ENCODE measurements at places on chromosomes 11 and 22.

GRCh38 chr11:75313513-75314272 is 37.8 kb downstream of the ARRB1 start:
- DNase-seq = no peak

- no peak for DNase-seq
These were observed 5.2 kb downstream of the TP53AIP1 start for GRCh38 chr11:128937480-128937879.

- DNase-seq = peak; percentile 80
These were observed at the start of gene DENND5A for GRCh38 chr11:9265211-9266131. DENND5A (minus strand) TSS chr11:9265350; CDS start chr11:9265069, 281 bp downstream.

- no peak for DNase-seq
These were observed 67.5 kb downstream of the C11orf58 start for GRCh38 chr11:16805938-16806337.

- DNase-seq = no peak
These were observed 17.8 kb downstream of the FRMD8 start for GRCh38 chr11:65404210-65404609.

DNA sequence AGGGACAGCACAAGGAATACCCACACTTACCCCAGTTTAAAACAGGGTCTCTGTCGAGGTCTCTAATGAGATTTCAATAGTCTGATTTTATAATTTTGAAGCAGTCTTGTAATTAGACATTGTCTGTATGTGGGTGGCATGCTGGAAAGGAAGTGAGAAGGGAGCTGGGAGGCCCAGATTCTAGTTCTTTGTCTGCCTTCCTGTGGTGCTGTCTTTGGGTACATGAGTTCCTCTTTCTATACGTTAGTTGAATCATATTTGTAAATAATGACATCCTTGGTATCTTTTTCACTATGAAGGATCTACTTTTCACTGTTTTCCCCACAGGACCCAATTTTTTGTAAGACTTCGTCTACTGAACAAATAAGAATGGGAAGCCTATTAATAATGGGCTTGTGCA is 42.0 kb upstream of the TENM4 start:
- no peak for DNase-seq

GRCh38 chr11:73566977-73567755 is 30.7 kb downstream of the FAM168A start:
- no peak for DNase-seq

DNA sequence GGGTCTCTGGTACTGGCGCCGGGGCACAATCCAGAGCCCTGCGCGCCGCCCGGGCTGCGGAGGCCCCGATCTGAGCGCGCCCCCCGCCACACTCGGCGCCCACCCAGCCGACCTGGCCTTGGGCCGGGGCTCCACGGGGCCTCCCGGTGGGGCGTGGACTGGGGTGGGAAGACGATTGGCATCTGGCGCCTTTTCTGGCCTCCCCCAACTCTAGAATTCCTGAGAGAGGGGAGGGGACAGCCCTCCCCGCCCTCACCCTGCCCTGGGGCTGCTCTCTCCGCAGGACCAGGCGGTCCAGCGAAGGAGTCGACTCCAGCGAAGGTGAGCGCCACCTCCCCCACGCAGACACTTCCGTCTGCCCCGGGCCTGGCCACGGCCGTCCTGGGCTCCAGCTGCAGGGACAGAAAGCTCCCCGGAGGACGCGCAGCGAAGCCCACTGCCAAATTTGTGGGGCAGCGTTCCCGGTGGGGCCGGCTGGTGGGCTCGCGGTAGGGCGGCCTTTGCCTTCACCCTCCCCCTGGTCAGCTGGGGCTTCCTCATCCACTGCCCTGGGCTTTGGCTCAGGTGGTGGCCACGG is 593 bp downstream of the SSH3 start:
- DNase-seq = no peak

DNA sequence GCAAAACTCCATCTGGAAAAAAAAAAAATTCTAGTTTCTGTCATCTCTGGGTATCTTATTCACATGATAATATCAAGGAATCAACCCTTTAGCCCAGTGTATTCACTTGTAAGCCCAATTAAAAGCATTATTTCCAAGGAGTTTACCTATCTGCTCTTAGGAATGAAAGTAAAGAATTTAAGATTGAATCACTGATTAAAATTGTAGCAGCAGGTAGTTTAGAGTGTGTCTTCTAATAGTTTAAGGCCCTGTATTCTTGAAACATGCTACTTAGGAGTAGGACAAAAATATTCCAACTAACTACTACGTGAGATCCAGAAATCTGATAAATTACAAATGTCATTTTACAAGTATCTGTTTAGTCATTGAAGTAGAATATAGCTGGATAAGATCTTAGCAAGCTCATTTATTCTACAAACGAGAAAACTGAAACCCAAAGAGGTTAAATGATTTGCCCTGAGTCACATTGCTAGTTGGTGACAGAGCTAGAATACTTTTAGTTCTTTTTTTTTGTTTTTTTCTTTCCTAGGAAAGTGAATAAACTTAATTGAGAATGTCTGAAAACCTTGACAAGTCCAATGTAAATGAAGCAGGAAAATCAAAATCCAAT is 4.0 kb downstream of the TCP11L1 start:
- DNase-seq = no peak

DNA sequence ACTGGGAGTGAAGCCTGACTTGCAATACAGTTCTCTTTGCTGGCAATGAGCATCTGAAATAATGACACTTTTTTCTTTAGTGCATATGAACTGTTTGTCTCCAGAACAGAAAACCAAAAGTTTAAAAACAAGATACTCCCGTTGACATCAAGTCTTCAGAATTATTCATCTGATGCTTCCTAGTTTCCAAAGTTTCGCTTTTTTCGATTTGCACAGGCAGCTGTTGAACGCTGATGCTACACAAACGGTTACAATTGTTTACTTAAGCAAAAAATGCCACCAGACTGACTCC is 612 bp upstream of the BIRC2 start:
- DNase-seq = no peak

DNA sequence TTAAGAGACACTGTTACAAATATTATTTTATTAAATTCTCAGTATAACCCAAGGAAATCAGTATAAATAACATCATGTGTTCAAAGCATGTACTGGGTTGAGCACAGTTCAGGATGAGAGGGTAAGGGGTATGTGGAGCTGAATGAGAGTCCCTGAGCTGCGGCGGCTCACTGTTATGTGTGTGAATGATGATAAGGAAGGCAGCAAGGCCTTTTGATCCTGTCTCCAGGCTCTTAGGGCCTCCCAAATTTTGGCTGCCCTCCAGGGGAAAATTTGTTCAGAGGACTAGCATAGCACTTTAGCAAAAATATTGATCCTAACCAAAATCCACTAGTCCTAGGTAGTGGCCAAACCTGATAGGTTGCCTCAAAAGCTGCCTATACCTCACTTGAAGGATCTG is 86.1 kb upstream of the SPON1 start:
- no peak for DNase-seq

- no peak for DNase-seq
These were observed 31.8 kb downstream of the ETS1 start for GRCh38 chr11:128555606-128556005.

GRCh38 chr11:41996533-41996932 is 537.1 kb upstream of the LRRC4C start:
- no peak for DNase-seq

DNA sequence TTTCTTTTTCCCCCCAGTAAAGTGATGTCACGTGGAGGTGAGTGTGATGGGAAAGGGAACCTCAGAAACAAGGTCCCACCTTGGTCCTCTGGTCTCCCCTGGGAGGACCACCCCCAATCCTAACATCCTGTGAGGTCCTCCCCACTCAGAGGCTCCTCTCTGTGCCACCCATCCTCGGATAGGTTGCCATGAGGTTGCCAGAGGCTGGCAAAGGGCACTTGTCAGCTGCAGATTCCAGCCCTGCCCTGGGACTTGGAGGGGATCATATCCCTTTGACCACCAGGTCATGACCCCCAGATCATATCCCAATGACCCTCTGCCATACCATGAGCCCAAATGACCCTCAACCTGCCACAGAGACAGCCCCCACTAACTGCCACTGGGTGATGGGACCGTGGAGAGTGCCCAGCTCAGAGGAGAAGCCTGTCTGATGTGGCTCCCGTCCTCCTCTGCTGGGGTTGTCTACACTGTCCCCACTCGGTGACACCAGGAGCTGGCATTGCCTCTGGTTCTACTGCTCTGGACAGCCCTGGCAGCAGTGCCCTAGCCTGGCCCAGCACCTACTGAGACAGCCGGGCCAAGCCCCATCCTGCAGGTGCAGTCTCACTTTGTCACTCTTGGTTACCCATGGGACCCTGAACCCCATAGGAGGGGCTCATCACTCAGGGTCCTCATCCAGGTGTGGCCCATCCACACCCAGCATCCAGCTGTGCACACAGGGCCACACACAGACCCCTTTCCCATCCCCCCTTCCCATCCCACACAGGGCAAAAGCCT is 90.2 kb upstream of the KCNQ1OT1 start:
- DNase-seq = no peak

- DNase-seq = no peak
These were observed 21.2 kb downstream of the SLC5A12 start for GRCh38 chr11:26700574-26701235.

DNA sequence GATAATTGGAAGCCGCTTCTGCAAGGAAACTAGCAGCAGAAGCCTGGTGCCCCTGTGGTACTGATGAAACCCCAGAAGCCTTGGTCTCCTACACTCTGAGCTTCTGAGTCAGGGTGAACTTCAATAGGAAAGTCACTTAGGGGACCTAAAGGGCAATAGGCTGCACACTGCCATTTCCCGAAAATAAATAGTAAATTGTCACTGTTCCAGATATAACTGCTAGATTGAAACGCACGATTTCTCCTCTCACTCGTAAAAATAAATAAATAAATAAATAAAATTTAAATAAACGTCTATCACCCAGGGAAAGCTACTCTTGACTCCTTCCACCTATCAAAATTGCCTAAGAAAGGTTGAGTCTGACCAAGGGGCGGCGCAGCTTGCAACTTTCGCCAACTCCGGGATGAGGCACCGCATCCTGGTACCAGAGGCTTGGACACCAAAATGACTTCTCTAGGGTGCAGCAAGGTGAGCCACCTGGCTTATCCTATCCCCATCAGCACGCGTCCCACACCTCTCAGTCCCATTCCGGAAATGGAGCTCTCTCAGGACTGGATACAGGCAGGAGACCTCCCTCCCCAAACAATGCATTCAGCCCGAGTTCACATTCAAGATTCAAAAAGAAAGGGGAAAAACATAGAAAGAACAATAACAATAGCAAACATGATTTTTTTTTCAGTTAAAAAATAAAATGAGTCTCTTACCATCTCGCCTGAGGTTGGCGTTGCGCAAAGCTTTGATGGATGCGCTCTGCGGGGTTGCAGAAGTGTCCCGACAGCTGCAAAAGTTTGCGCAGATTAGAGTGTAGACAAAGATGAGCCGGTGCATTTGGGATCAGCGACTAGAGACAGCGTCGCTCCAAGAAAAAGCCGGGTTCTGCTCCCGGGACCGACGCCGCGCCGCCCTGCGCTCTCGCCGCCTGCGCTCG is 583 bp downstream of the PDGFD start:
- no peak for DNase-seq

- DNase-seq = no peak
These were observed 238.9 kb downstream of the BLID start for GRCh38 chr11:121877152-121877551.

DNA sequence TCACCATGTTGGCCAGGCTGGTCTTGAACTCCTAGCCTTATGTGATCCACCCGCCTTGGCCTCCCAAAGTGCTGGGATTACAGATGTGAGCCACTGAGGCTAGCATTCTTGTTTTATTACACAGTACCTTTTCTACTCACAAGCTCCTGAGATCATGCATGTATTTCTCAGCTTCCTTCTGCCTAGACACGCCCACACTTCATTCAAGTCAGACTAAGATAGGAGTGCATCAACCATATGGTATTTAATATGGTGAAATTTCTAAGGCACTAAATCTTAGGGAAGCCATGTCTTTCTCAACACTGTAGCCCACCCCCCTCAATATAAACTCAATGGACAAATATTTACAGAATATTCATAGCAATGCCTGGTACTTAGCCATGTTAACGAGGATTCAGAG is 62.1 kb downstream of the SLC25A17 start:
- DNase-seq = no peak

DNA sequence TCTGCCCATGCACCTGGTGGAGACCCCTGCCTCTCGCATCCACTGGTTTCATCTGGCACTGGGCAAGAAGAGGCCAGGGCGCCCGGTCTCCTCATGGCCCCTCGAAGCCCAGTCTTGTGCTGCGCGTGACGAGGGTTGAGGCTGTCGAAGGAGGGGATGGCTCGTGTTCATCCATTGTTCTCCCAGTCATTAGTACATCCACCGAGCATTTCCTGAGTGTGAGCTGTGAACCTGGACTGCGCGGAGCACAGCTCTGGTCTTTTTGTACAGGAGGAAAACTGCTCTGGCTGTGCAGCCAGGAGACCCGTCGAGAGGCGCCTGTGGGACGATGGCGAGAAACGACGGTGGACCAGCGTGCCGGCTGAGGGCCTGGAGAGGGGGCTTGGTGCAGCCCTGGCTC is 6.8 kb downstream of the CACNA1I start:
- DNase-seq = no peak

GRCh38 chr11:84056653-84057376 is 770.6 kb upstream of the CCDC90B start:
- DNase-seq = no peak

DNA sequence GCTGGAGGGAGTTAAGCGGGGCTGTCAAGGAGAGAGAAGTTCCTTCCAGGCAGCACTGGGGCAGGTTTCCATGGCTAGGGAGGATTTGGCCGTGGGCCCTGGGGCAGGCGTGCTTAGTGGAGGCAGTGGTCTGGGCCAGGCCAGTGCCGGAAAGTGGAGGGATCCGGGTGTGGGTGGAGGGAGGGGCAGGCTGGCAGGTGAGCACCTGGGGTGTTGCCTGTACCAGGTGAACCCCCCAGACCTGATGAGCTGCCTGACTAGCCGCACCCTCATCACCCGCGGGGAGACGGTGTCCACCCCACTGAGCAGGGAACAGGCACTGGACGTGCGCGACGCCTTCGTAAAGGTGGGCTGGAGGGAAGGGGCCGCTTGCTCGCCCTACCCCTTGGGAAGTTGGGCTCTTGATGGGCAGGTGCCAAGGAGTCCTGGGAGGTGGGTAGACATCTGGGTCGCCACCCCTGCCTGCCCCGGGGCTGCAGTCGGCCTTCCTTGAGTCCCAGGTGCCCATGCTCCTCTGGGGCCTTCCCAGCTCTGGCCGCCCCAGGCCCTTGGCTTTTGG is 32.0 kb downstream of the MYO7A start:
- no peak for DNase-seq

DNA sequence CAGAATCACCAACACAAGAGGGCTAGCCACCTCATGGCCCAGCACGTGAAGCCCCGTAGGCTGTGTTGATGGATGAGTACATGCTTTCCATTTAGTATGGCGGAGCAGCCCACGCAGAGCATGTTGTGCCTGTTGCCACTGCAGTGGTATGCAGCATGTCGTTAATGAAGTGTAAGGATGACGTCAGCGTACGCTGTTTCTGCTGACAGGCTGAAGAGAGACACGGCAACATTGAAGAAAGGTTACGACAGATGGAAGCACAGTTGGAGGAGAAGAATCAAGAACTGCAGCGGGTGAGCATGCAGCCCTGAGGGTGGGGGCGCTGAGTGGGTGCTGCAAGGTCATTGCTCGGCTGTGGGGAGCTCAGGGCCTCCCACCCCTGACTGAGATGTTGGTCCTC is 62.8 kb downstream of the PPFIA1 start:
- DNase-seq = no peak

GRCh38 chr11:1827095-1827813 is 7.5 kb upstream of the SYT8 start:
- peak; percentile 93 for DNase-seq
